ENCODE measurements at places on chromosomes 3 and 15. TPM values are rescaled to one million over a fixed set of nuclear protein-coding genes. Genes with fewer than 3 reads are reported as not detected.

The CLCN2 gene
- 3.4 TPM for total RNA-seq

The FGF7 gene
- 2.0 TPM for total RNA-seq

The GOLGA6L7 gene
- total RNA-seq = not detected

The GABRR3 gene
- total RNA-seq = not detected

The GATM gene
- 11.3 TPM for total RNA-seq

The RSRC1 gene
- 16.9 TPM for total RNA-seq

The GANC gene
- total RNA-seq = 30.0 TPM

The ALG1L2 gene
- not detected for total RNA-seq

The TM4SF4 gene
- total RNA-seq = not detected

The SLC12A8 gene
- 7.7 TPM for total RNA-seq

The GOLGA8S gene
- 0.24 TPM for total RNA-seq

The FMN1 gene
- 4.6 TPM for total RNA-seq

The REC114 gene
- total RNA-seq = not detected

The KIF15 gene
- total RNA-seq = 7.3 TPM

The DISP2 gene
- 0.28 TPM for total RNA-seq

The SOX14 gene
- not detected for total RNA-seq

The CD200R1 gene
- 2.9 TPM for total RNA-seq

The NANOGP8 gene
- 0.44 TPM for total RNA-seq

The TMCO5A gene
- total RNA-seq = not detected

The TGM4 gene
- not detected for total RNA-seq

The SLC6A1 gene
- 6.3 TPM for total RNA-seq

The SLC26A6 gene
- 7.9 TPM for total RNA-seq

The SEMA3G gene
- total RNA-seq = 2.7 TPM

The IL17RB gene
- 0.20 TPM for total RNA-seq

Measured in esophagus mucosa (tissue), 1 donor.